ENCODE measurements at places on chromosomes 2 and 18.

- no peak for DNase-seq
These were observed 88.6 kb downstream of the SMAD7 start for GRCh38 chr18:48862132-48862531.

DNA sequence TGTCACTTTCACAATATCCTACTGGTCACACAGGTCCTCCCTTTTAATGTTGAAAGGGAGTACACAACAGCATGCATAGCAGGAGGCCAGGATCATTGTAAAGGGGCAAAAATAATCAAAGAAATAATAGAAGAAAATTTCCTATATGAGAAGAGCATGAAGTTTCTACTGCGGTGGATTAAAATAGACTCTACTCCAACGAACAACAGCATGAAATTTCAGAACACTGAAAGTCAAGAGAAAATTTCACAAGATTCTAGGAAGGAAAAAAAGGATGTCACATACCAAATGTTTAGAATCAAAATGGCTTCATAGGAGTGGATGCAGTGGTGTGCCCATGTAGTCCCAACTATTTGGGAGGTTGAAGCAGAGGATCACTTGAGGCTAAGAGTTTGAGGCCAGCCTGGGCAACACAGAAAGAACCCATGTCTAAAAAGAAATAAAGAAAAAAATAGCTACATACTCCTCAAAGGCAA lies 72.0 kb upstream of the EPAS1 start:
- DNase-seq, result no peak

- DNase-seq, result no peak
These were observed 218.1 kb downstream of the HNMT start for GRCh38 chr2:138182250-138182936.

DNA sequence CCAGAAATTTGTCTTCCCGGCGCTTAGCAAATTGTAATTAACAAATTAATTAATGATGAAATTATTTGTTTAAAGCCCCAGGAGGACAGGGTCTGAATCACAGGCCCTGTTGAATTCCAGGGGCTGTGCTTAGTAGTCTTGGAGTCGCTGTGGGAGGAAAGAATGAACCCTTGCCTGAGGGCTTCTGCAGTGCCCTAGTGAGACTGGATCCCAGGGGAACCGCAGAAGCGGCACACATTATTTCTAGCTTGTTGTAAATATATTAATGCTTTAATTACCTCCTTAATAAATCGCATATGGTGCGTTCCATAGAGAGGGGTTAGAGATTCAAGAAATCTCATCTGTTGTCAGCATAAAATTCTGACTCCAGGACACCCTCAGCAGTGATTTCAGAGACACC lies 235.4 kb downstream of the CELF4 start:
- no peak for DNase-seq

- no peak for DNase-seq
These were observed 202.9 kb upstream of the SP5 start for GRCh38 chr2:170512266-170512665.

GRCh38 chr18:76972846-76973519 lies 150.6 kb downstream of the ZNF236 start:
- no peak for DNase-seq

GRCh38 chr18:12066910-12067511 lies 26.6 kb upstream of the ANKRD62 start:
- DNase-seq, result no peak

GRCh38 chr18:74722237-74722636 lies 124.6 kb downstream of the ZNF407 start:
- DNase-seq, result no peak

All from stimulated activated CD4-positive, alpha-beta T cell treated with anti-CD3 and anti-CD28 coated beads, Interleukin-1b, Interleukin-23, amount 100 ng/mL, for 1 hour (primary cell).